ENCODE measurements at places on chromosomes 3 and 15.

DNA sequence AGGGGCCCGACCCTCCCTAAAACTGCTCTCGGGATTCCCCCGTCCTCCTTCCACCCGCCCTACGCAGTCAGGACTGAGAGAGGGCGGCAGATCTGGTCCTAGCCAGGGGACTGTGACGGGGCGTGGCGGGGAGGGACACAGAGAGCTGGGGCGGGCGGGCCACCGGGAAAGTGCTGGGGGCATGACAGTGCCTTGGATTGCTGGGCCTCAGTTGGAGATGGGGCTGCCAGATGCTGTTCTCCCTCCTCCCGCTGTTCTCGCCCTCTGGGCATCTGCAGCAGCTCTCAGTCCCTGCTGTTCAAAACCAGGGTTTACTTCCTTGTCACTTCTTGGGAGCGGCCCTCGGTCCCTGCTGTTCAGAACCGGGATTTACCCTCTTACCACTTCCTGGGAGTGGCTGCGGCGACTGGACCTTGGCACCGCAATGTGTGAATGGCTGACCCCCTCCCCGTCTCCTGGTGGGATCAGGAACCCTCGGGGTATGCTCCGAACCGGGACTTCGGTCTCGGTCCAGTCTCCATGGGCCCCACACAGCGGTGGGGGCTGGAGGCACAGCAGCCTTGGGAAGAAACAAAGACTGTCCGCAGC lies 1.8 kb upstream of the RPP25 start:
- peak; percentile 83 for DNase-seq

- DNase-seq: no peak
Measured at GRCh38 chr3:50278123-50278879, 586 bp upstream of the LSMEM2 start.

GRCh38 chr3:194019398-194020165 lies 116.4 kb upstream of the HES1 start:
- DNase-seq: no peak

- peak; percentile 45 for DNase-seq
Measured at GRCh38 chr3:13133471-13133981, 60.3 kb upstream of the IQSEC1 start.

GRCh38 chr3:104437131-104437750 lies 929.5 kb upstream of the ALCAM start:
- no peak for DNase-seq

- no peak for DNase-seq
Measured at GRCh38 chr3:31531452-31531991, 1.2 kb upstream of the STT3B start.

- no peak for DNase-seq
Measured at GRCh38 chr3:130795396-130795795, 48.8 kb upstream of the PIK3R4 start.

GRCh38 chr15:34786206-34786605 lies 9.1 kb downstream of the ACTC1 start:
- DNase-seq: no peak

- DNase-seq: no peak
Measured at GRCh38 chr15:96332637-96333121, 2.2 kb downstream of the NR2F2 start.

DNA sequence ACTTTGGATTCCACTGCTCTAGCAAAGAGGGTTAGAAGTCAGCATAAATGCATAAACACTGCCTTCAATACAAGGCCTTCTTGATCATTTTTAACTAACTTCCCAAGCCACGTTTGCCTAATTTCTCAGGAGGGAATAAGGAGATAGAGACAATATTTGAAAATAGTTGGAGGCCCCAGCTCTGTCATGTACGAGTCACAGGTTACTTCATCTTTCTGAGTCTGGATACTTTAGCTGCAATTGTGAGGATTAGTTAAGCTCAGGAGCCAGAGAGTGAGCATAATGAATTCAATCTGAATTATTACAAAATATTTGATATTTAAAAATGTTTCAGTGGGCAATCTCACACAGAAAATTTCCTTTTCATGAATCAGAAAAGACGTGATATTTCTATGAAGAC lies 298.9 kb downstream of the SHOX2 start:
- DNase-seq: no peak

DNA sequence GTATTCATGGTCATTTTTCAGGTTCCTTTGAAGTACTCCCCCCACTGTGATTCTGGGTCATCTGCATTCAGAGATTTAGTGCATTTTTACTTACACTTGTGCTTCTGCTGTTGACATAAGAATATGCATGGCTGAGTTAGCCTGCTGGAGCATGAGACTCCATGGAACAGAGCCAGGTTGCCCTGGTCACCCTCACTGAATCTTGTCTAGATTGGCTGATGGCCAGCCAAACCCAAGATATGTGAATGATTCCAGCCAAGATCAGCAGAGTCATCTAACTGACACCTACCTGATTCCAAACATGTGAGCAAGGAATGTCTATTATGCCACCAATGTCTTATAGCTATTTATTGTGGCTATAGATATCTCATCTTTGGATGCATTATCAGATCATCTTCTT lies 25.1 kb downstream of the DTWD1 start:
- DNase-seq: peak; percentile 54

DNA sequence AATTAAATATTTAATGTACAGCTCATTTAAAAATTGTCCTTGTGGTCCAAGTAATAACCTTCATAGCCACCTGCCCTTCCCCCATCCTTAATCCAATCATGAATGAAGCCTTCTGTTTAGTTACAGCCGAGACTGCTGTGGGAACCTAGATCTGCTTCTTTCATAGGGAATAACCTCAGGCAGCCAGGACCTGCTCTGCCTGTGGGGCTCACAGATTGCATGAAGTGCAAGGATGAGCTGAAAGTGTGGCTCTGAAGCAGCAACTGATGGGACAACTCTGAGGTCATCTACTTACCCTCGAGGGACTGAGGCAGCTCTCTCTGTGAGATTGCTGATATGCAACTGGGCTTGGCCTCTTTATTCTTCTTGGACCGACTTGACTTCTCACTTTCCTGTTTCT lies 169.8 kb downstream of the POTEB3 start:
- DNase-seq: peak; percentile 57

DNA sequence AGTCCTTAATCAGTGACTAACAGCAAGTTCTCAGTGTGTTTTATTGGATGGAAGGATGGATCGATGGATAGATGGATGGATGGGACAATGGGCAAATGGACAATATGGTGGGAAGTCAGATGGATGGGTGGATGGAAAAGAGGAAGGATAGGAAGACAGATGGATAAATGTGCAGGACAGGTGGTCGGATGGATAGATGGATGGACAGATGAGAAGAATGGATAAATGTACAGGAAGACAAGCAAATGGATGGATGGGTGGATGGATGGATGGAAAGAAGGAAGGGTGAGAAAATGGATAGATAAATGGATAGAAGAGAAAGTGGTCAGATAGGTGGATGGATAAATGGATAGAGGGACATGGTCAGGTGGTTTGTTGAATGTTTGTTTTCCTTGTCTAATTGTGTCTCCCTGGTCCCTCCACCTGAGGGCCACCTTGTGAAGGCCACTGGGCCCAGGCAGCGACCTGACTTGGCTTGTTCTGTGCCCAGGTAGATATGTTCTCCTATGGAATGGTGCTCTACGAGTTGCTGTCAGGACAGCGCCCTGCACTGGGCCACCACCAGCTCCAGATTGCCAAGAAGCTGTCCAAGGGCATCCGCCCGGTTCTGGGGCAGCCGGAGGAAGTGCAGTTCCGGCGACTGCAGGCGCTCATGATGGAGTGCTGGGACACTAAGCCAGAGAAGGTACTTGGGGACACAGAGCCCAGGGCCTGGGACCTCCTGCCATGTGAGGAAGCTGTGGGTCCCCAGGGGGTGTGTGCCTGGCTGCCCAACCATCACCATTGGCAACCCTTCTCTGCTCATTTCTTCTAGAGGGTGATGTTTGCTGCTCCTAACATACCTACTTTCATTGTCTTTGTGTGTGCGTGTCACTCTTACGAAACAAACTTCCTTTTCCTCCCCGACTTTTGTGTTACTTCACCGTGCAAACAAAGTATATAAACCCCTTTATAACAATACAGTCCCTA lies 137.5 kb downstream of the LRRK1 start:
- no peak for DNase-seq

DNA sequence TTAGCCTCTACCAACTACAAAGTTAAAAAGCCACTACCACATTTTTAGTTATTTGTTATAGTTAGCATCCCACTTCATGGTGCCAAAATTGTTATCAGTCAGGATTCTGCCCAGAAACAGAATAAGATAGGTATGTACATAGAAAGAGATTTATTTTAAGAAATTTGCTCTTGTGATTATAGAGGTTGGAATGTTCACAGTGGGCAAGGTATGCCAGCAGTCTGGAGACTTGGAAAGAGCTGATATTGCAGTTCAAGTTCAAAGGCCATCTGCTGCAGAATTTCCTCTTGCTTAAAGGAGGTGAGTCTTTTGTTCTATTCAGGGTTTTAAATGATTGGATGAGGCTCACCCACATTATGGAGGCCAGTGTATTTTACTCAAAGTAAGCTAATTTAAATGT lies 143.8 kb upstream of the POU1F1 start:
- no peak for DNase-seq

DNA sequence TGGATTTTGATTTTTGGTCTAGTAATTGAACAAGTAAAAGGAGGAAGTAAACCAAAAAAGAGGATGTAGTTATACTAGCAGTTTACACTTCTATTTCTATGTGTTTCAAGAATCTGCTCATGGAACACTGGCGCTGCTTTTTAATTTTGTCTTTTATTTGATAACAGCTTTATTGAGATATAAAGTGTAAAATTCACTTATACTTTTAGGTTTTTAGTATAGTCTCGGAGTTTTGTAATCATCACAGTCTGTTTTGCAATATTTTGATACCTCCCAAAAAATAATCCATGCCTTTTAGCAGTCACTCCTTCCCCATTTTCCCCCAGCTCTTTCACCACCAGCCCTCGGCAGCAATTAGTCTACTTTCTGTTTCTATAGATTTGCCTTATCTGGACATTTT lies 18.0 kb downstream of the UBE2E2 start:
- DNase-seq: no peak

GRCh38 chr3:9251055-9251786 lies 1.8 kb upstream of the SRGAP3 start:
- DNase-seq: peak; percentile 75
